ENCODE measurements at places on chromosomes 1 and 21.

DNA sequence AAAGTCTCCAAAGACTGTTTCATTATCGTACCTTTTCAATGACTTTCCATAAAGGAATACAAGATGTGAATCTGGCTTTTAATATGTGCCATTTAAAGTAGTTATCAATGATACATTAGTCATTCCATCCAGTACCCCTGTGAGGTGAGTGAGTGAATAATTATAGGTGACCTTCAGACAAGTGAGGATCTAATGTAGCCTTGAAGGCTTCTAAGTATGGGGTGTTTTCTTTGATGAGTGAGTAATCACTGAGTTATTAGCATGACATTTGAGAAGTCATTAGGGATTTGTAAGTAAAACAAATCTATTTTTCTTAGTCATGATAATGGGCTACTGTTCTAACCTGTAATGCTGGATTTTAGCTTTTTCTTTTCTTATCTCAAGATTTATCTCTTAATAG, 831.4 kb downstream of the ADGRL2 start:
- DNase-seq = no peak
- no peak overlapping the region for H3K27ac ChIP-seq

GRCh38 chr1:175742790-175743459, 470 bp downstream of the TNR start:
- peak; percentile 71 for DNase-seq
- H3K36me3 ChIP-seq = no peaks in the 10 kb centered on the region
- no peaks in the 10 kb centered on the region for H3K4me1 ChIP-seq
- no peak overlapping the region for H3K27ac ChIP-seq
- no peaks in the 10 kb centered on the region for H3K27me3 ChIP-seq

- H3K36me3 ChIP-seq = no peaks in the 10 kb centered on the region
- H3K27ac ChIP-seq = no peak overlapping the region
- peaks cover 11% of the 10 kb centered on the region for H3K4me1 ChIP-seq
These were observed 49.0 kb downstream of the SIM2 start for GRCh38 chr21:36747815-36748383.

DNA sequence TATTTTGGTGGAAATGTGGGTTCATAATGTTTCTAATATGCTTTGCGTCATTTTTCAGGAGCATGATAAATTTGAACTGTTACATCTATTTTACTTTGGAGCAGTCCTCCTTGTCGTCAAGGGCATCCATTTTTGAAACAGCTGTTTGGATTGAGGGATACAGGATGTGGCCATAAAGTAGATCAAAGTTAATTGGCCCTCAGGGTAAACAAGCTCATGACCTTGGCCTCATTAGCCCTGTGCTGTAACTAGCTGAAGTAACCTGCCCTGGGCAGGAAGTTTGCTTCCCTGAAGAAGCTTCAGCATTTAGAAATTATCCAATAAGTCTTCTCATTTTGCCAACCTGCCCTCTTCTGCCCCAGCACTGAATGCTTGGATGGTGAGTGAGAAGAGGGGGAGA, 24.8 kb upstream of the RGL1 start:
- H3K4me1 ChIP-seq = no peaks in the 10 kb centered on the region
- no peak for DNase-seq
- H3K36me3 ChIP-seq = no peaks in the 10 kb centered on the region
- H3K27ac ChIP-seq = no peak overlapping the region

DNA sequence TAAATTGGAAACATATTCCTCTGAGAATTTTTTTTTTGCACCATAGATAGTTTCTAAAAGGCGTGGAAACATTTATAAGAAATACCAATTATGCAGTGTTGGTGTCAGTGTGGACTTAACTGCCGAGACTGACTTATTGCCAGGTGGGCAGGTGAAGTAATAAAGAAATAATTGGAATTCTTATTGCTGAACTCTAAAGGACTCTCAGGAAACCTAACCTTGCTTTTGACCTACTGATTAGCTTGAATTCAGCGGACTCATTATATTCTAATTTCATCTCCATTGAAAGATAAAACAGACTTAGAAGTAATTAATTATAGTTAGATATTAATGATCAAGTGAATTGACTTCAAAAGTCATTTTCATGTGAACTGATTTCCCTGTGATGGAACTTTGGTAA, 26.3 kb downstream of the KCNK1 start:
- no peaks in the 10 kb centered on the region for H3K4me1 ChIP-seq
- H3K36me3 ChIP-seq = no peaks in the 10 kb centered on the region
- H3K27me3 ChIP-seq = peaks cover 4% of the 10 kb centered on the region
- no peak for DNase-seq
- no peak overlapping the region for H3K27ac ChIP-seq
- H3K4me3 ChIP-seq = no peak overlapping the region

- no peaks in the 10 kb centered on the region for H3K4me1 ChIP-seq
- no peaks in the 10 kb centered on the region for H3K36me3 ChIP-seq
- no peak for DNase-seq
These were observed 75.9 kb upstream of the SMYD2 start for GRCh38 chr1:214205053-214205452.

DNA sequence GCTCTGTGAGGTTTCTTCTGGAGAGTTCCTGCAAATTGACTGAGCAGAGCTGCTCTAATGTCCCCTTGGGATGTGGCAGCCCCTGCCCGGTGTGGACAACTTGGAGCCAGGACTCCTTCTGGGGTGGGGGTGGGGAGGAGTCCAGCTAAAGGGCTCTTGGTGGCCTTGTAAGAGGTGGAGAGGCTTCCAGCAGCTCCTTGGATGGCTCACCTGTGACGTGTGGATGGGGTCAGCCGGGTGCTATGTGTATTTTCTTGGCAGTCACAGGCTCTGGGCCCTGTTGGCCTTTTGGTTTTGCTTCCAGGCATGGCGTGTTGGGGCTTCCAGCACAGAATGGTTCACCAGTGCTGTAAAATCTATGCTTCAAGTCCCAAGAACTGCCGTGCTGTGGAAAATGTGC, 38.2 kb downstream of the TRAPPC10 start:
- no peaks in the 10 kb centered on the region for H3K27me3 ChIP-seq
- H3K4me1 ChIP-seq = peaks cover 4% of the 10 kb centered on the region
- H3K4me3 ChIP-seq = no peak overlapping the region

DNA sequence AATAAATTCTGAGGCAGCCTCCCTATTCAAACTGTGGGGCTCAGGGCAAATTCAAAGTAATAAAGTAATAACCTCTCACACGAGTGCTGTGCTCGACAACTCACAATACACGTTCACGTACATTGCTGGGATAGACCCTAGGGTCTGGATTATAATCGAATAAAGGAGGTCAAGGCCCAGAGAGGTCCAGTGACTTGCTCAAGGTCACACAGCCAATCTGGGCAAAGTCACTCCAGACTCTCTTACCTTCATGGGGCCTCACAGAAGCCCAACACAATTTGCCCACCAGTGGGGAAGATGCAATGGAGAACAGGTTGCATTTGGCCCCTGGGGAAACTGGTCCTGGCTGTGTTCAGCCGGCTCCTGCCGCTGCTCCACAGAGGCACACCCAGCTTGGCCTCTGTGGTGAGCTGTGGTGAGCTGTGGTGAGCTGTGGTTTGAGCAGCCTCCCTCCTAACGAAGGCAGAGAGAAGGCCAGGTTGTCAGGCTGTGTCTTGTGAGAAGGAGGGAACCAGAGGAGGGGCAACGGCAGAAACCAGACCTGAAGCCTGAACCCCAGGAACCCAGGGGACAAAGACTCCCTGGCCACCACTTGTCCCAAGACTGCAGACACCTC, 35.1 kb downstream of the NUAK2 start:
- H3K27me3 ChIP-seq = peaks cover 7% of the 10 kb centered on the region
- H3K4me1 ChIP-seq = peaks cover 53% of the 10 kb centered on the region
- H3K36me3 ChIP-seq = no peaks in the 10 kb centered on the region
- peak overlapping the region; percentile 5 for H3K27ac ChIP-seq
- no peak overlapping the region for H3K4me3 ChIP-seq

Measured in common myeloid progenitor, CD34-positive (primary cell).